ENCODE measurements at places on chromosomes 7 and 10.

GRCh38 chr7:77313085-77313484 is 103.1 kb downstream of the GSAP start:
- no peak for DNase-seq

DNA sequence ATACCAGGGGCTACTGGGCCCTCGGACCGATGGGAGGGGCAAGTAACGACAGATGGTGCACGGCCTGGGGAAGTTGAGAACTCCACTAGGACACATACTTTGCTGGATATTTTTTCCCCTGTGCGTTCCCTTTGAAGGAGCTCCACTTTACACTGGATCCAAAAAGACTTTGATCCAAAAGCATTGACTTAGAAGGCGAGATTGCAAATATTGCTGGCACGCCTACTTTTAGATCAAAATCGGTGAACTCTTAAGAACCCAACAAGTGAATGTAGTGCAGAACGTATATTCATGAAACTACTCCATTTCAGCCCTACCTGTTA is 436 bp upstream of the SLC25A13 start:
- no peak for DNase-seq

GRCh38 chr10:126397156-126397555 is 8.9 kb upstream of the ADAM12 start:
- DNase-seq = peak; percentile 60

- no peak for DNase-seq
These were observed 5.1 kb upstream of the SP4 start for GRCh38 chr7:21422751-21423150.

Data from fibroblast of upper back skin (primary cell).